ENCODE measurements at places on chromosomes 6 and 20.

DNA sequence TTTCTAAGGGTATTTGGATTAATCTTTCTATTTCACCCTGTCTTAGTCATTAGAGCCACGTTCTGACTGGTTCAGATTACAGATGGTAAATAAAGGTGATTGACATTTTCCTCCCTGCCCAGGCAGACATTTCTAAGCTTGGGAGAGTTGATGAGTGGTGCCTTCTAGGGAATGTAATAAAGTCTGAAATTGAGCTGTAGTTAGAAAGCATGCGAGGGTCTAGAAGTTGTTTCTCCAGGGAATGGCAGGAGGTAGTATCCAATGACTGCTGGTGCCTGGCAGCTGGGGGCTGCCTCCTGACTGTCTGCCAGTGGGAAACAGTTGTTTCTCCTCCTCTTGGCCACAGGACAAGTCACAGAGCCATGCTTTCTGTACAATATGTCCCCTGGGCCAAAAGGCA is 14.6 kb downstream of the EDN3 start:
- DNase-seq: no peak

DNA sequence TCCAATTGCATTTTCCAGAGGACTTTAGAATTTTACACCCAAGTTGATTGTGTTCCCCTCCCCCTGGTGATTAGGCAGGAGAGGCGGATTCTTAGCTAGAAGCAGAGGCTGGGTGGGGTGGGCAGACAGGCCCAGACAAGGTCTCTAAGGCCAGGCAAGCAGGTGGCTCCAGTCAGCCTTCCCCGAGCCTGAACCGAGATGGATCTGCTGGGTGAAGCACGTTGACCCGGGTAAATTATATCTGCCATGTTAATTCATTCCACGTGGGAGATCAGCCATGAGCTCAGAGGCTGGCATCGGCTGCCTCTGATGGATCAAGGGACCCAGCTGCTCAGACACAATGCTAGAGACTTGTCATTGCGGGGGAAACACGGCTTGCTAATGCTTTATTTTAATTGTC is 159.5 kb upstream of the MAFB start:
- DNase-seq: no peak

DNA sequence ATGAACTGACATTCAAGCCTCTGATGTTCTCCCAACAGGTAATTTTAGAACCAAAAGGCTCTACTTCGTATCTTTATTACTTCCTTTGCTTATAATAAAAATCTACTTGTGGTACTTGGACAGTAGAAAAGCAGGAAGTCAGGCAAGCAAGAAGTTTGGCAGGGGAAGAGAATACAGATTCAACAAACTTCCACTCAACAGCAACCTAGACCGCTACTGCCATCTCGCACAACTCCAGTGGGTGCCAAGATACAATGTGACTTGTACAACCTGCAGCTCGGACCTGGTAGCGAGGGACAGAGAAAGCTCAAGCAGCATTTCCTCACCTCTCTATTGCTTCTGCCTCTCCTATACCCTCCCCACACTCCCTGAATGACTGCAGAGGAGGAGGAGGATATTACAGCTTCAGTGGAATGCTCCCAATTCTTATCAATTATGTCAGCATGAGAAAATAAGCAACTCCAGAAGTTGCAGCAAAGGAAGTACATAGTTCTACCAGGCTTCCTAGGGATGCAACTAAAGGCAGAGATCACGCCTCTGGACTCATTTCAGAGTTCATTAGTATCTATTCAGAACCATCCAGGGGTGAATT is 76.5 kb downstream of the MBOAT1 start:
- no peak for DNase-seq

DNA sequence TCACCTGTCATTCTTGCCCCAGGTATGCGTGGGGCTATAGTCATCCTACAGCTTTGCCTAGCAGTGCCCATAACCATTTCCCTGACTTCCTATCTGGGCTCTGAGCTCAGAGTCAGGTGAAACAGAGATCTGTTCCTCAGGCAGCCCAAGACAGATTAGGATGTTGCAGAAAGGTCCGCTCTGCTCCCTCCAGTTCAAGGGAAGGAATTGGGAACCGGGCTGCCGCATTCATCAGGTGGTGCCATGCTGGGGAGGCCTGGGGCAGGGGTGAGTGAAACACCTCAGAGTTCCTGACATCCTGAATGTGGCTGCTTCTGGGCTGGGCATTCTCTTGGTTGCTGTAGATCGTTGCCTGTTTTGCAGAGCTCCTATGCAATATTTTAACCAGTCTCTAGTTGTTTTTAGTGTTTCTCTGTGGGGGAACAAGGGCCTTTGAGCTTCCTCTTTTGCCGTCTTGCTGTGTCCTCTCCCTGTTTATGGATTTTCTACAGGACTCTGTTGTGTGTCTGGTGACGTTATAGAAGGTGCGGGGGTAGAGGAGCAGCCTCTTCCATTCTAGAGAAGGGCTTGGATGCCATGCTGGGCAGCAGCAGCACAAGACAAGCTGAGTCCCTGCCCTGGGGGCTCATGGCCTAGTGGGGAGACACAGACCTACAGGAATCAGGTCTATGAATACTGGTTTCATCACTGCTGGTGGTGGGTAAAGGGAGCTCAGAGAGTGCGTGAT is 9.2 kb downstream of the ENTPD6 start:
- DNase-seq: no peak

GRCh38 chr6:32439139-32439538 is 548 bp upstream of the HLA-DRA start:
- DNase-seq: no peak

DNA sequence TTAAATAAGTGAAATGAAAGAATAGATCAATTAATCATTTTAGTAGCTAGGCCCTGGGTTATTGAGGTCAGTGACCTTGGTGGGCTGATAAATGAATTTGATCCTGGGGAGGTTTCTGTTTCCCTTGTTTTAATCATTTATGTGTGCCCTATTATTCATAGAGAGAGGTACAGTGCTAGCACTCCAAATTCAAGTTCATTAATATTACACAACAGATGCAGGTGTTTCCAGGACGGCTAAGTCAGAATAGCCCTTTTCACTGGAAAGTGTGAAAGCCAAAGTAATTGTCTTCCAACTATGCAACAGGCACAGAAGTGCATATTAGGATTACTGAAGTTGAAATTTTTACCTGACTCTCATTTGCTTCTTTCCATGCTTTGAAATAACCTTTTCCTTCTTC is 61.7 kb upstream of the SGK1 start:
- DNase-seq: no peak

All from fibroblast of villous mesenchyme (primary cell).